Right ventricle myocardium superior (tissue), 1 donor: ENCODE measurements at places on chromosomes 12 and 14. TPM values are rescaled to one million over a fixed set of nuclear protein-coding genes. Genes with fewer than 3 reads are reported as not detected.

- no peak for DNase-seq
Measured at GRCh38 chr12:43733687-43734086, 24.9 kb downstream of the PUS7L start.

GRCh38 chr14:96341323-96341722 is 21.8 kb downstream of the ATG2B start:
- DNase-seq, result no peak

- no peak for DNase-seq
Measured at GRCh38 chr12:71582925-71583324, 80.7 kb downstream of the ZFC3H1 start.

DNA sequence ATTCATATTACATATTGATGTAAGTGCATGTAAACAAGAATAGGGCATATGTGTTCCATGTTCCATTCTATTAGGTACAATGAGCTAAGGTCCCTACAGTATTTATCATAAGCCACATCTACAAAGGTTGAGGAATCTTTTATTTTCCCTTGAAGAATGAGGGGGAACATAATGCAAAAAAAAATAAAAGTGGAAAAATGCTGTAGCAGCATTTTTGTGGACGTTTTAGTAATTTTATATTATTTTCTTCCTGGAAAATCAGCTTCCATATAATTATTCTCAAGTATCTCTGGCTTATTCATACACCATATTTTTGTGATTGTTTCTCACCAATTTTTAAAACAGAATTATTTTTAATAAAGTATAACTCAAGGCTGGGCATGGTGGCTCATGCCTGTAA is 148.7 kb downstream of the MED13L start:
- no peak for DNase-seq

GRCh38 chr12:18320036-18320617 is 58.8 kb downstream of the PIK3C2G start:
- no peak for DNase-seq

Gene C12orf50
- 0.11 TPM for total RNA-seq

Gene HOTAIR
- not detected for total RNA-seq
